ENCODE measurements at places on chromosomes 11 and 22. TPM values are rescaled to one million over a fixed set of nuclear protein-coding genes. Genes with fewer than 3 reads are reported as not detected.

Gene TP53AIP1
- polyA plus RNA-seq: 0.05 TPM

Gene HEPN1
- polyA plus RNA-seq: not detected

Gene HEPHL1
- not detected for polyA plus RNA-seq

DNA sequence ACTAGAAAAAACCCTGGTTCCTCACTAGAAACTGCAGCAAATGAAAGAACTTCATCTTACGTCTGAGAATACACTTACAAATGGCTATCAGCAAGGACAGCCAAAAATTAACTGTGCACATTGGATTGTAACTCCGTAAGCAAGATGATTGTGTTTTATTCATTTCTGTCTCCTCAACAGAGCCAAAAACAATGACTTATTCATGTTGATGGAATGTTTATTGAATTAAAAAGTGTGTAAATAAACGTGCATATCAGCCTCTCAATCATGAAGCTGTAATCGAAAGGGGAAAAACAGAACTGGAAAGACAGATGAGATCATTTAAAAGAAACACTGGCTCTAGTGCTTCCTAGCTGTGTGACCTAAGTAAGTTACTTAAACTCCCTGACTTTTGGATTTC lies 307.5 kb upstream of the ZC3H12C start:
- no peaks in the 10 kb centered on the region for H3K27me3 ChIP-seq
- peak overlapping the region; percentile 7 for H3K4me3 ChIP-seq
- peaks cover 5% of the 10 kb centered on the region for H3K4me1 ChIP-seq

DNA sequence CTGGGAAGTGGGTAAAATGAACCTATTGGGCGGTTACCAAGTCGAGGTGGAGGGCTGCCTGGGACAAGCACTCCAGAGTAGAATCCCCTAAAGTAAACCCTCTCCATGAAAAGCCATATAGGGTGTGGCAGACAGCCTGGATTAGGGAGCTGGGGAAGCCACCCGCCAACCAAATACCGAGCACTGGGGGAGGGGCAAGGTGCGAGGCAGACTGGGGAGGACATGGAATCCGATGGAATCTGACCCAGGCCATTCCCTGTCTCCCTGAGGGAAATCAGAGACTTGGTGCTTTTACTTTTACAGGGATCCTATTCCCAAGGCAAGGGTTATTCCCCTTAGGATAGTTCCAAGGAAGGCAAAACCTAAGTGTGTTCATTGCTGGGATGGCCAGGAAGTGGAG lies 130.9 kb upstream of the HSD17B12 start:
- H3K4me1 ChIP-seq: peaks cover 9% of the 10 kb centered on the region
- H3K27me3 ChIP-seq: no peaks in the 10 kb centered on the region
- H3K27ac ChIP-seq: no peak overlapping the region
- no peak for DNase-seq
- no peaks in the 10 kb centered on the region for H3K36me3 ChIP-seq
- H3K4me3 ChIP-seq: no peak overlapping the region

Gene GPHA2
- polyA plus RNA-seq: not detected

Gene TIMP3
- 23.1 TPM for polyA plus RNA-seq

GRCh38 chr11:68549789-68550484 lies 89.4 kb downstream of the PPP6R3 start:
- H3K27ac ChIP-seq: no peak overlapping the region
- H3K36me3 ChIP-seq: peaks cover 64% of the 10 kb centered on the region
- no peaks in the 10 kb centered on the region for H3K27me3 ChIP-seq
- DNase-seq: no peak
